ENCODE measurements at places on chromosomes 12 and 14.

- DNase-seq, result no peak
Observed at GRCh38 chr12:5996459-5996858, 51.4 kb upstream of the ANO2 start.

DNA sequence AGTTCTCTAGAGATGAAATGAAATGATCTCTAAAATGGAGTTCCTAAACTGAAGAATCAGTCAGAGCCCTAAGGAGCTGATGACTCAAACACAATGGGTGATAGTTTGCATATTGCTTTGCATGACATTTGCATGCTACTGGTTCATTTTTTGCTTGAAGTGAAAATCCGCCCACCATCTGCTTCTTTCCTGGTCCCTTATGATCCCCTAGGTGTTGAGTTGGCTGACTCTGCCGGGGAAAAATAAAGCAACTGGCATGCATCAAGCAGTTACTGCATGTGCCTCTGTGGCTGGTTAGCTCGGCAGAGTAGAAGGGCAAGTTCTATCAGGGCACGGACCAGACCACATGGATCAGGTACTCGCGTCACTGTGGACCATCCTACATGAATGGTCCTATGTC lies 151.1 kb downstream of the PPM1H start:
- no peak for DNase-seq

GRCh38 chr12:48441069-48441468 lies 31.3 kb upstream of the ANP32D start:
- DNase-seq, result no peak

DNA sequence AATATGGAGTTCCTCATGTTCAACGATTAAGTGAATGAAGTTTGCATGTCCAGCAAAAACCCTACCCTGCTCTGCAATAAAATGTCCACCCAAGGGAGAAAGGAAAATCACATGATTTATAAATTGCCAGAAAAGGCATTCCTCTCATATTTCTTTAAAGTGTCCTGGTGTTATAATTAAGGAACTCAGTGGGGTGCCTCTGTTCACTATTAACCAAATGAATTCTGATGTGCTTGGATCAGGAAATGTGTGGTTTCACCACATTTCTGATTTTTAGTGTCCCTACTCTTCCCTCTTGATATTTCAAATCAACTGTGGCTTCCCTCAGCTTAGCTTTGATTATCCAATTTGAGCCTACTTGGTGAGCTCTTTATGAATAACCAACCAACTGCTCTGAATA lies 208.1 kb downstream of the PHLDA1 start:
- no peak for DNase-seq

DNA sequence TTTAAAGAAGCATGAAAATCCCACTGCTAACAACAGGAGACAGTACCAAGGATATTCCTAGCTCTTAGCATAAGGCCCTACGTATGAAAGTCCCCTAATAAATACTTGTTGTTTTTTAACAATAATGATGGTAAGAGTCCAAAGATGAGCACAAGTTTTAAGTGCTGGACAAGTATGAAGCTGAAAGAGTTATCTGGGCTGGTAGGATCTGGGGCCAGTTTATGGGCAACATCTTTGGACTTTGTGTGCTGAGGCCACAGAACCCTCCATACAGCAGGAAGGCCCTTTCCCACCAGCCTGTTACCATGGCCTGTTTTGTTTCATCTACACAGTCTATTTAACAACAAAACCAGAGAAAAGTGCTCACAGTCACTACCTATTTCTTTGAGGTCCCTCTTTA lies 12.5 kb upstream of the PLXNC1 start:
- no peak for DNase-seq

DNA sequence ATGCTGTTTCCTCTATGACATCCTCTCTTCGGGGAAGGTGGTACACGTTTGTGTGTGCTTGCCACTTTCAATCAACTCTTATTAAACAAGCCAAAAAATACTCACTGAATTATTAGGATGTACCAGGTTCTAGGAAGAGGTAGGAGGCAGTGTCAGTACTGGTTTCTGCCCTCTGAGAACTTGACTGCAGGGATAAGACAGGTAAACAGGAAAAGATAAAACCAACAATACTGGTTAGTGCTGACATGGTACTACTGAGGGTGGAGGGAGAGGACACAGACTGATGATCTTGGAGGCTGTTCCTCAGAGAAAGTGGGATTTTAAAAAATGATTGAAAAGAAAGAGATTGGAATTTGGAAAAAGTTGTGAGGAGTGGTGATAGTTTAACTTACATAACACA lies 295.2 kb upstream of the PWP1 start:
- DNase-seq, result no peak

DNA sequence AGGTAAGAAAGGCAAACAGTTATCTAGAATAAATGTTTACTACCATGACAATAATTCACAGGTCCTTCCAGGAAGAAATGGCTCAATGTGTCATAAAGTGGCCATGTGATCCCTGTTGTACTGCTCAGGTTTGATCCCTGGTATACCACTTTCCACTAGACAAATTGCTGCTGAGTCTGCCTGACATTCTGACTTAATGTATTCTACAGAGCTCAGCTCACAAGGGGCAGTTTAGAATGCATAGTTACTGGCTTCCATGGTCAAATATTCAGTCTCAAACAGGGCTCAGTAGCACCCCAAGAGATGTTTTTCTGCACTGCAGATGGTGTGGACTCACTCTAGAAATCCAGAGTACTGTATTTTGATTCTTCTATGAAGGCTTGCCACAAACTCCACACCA lies 21.8 kb downstream of the TSHR start:
- DNase-seq, result no peak

DNA sequence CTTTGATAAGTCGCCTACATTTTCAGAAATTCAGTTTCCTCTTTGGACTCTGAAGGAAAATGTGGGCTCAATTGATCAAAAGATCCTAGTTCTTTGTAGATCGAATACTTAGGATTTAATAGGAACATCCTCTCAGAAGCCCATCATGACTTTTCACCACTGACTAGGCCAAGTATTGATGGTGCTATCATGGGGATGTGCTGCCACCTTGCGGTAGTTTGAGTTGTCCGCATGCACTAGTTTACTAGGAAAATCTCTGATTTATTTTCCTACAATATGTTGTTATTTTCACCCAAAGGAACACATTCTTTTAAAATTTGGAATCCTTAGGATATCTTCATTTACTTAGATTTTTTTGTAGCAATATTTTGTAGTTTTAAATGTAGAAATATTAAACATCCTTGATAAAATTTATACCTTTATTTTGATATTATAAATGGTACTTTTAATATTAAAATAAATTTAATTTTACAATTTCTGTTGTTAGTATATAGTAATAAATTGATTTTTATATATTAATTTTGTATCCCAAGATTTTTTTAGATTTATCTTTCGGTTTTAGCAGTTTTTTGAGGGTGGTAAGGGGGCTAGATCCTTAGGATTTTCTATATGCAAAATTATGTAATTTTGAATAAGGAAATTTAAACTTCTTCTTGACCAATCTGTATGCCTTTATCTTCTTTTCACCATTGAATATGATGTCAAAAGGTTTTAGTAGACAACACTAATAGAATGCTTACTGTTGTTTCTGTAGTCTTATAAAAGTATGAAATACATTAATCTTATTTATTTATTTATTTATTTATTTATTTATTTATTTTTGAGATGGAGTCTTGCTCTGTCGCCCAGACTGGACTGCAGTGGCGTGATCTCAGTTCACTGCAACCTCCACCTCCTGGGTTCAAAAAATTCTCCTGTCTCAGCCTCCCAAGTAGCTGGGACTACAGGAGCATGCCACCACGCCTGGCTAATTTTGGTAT lies 52.9 kb upstream of the OR9K2 start:
- DNase-seq, result no peak

- peak; percentile 58 for DNase-seq
Observed at GRCh38 chr14:101467181-101467926, 93.9 kb upstream of the DIO3 start.

- DNase-seq, result no peak
Observed at GRCh38 chr12:6852651-6853354, 853 bp downstream of the USP5 start.

DNA sequence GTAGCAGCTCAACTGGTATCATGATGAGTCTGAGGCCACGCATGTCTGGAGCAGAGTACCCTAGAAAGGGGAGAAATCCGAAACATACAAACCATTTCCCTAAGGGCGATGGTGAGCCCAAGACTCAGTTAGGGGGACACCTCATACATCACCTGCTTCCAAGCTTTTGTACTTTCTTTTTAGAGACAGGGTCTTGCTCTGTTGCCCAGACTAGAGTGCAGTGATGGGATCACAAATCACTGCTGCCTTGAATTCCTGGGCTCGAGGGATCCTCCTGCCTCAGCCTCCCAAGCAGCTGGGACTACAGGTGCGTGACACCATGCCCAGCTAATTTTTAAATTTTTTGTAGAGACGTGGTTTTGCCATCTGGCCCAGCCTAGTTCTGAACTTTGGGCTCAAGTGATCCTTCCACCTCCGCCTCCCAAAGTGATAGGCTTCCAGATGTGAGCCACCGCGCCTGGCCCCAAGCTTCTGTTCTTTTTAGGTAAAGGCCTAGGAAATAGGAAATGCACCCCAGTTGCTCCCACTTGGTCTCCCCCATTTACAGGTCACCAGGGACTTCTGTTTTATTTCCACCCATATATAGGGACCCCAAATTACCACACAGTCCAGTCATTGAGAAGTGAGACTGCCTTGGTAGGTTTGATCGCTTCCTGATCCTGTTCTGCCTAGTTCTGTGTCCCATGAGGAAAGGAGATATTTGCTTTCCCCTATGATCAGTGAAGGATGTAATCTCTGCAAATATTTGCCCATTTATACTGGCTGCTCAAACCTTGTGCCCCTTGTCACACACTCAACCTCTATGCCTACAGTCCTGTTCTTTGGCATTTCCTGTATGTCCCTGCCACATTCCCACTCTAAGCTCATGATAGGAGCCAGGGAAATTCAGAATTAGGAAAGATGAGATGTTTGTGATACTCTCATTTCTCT lies at the start of gene APOF:
Gene APOF (minus strand): TSS at position 728 of the 930 bp plus-strand sequence. CDS start 112 bp downstream, at position 616.
- no peak for DNase-seq

GRCh38 chr12:27535318-27535717 lies 11.3 kb downstream of the PPFIBP1 start:
- peak; percentile 16 for DNase-seq

DNA sequence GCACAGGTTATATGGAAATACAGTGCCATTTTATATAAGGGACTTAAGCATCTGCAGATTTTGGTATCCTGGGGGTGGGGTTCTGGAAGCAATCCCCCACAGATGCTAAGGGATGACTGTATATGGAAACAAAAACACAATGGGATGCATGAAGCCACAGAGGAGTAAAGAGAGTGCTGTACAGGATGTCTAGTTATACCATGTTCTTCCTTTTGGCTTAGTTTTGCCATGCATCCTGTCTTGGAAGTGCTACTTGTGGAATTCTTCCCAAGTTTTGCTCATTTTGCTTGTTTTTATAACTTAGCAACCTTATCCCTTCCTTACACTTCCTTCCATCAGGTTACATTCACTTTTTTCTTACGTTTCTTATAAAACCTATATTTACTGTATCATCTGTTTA lies 55.6 kb downstream of the TRMT5 start:
- no peak for DNase-seq

DNA sequence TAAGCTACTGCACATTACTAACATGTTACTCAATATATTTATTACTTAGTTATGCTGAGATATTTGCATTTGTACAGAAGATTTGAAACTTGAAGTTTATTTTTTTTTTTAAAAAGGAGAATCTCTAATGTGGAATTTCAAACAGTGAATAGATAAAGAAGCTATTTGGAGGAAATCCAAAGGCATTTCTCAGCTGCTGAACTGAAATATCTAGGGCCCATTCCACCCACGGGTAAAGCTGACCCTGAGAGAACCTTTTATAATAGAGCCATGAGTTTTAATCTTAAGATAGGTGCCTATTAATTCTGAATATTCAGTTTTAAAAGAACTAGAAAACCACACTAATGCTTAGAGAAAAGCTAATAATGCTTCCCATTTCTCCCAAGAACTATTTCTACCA lies 225.4 kb upstream of the CAND1 start:
- no peak for DNase-seq

DNA sequence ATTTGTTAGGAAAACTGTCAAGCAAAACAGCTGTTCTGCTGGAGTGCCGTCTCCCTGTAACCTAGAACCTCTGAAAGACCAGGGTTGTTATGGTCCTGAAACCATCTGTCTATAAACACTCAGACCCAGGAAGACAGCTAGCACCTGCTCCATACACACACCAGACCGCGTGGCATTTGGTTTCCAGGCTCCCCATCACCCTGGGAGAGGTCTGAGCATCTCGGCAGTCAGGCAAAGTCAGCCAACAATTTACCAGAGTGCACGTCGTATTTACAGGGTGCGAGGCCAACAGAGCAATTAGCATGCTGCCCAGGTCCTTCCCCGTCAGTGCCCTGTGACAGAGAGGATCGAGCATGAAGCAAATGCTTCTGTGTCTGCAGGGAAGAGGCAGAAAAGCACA lies 272.5 kb downstream of the SLC15A4 start:
- no peak for DNase-seq

- no peak for DNase-seq
Observed at GRCh38 chr12:92098594-92099380, 46.9 kb downstream of the BTG1 start.

GRCh38 chr12:53939141-53940108 lies 794 bp downstream of the HOXC13 start:
- no peak for DNase-seq

DNA sequence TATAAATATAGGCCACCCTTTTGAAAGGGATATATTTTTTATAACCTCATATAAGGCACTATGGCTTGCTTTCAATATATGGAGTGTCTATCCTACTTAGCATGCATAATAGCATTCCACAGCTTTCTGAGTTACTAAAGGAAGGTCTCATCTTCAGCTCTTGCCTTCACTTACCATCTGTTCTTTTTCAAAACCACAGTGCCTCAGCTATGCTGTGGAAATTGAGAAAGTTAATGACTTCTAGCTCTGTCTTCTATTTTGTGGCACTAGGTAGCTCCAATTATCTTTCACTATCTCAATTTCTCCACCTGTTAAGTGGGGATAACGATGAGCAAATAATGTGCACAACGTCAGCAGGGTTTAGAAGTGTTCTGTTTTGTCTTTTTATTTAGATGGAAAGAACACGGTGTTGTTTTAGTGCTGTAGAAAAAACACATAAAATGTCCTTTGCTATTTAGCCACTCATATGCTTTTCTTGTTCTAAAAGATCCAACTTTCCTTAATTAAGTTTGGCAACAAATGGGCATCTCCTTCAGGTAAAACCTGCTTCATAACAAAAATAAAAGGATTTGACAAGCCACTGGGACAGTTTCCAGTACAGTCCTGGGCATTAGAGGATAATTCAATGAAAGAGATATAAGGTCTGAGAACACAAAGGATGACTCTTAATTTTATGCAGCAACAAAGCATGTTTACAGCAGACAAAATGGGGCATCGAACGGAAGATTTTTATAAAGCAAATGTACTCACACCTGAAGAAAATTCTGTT lies 462.0 kb upstream of the SYT1 start:
- DNase-seq, result no peak
